ENCODE measurements at places on chromosomes 12 and 14.

DNA sequence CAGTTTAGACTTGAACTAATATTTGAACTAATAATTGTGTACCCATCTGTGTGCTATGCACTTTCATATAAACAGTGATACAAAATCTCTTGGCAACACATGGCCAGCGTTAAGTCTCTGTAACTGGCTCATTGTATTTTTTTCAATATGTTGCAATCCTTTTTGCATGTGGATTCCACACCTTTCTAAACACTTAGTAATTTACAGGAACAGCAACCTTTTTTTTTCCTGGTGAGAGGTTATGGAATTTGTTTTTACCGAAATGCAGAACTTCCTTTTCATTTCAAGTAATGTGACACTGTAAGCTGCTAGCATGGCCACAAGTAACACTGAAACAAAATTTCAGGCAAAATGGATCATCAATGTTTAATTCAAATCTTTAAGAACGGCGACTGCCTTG, 45.4 kb upstream of the EPS8 start:
- DNase-seq, result no peak

DNA sequence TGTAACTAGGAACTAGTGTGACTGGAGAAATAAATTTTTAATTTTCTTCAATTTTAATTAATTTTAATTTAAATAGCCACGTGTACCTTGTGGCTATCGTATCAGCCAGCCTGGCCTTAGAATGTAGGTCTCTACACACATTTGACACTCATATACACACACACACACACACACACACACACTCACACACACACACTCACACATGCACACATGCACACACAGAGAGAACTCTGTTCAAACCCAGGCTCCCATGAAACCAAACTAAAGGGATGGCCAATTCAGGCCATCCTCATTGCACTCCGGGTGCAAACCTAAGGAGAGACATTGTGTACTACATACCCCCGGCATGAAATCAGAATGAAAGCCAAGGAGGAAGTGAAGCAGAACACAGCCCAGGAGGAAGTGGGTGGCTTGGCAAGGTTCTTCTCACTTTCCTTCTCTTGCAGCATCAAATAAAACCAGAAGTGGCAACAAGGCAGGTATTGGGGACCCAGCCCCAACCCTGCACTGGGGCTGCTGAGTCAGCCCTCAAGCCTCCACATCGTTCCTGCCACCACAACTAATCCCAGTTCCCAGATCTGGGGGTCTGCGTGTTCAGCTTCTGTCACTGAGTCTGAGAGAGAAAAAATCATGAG, 26.2 kb upstream of the CHPT1 start:
- DNase-seq, result no peak

DNA sequence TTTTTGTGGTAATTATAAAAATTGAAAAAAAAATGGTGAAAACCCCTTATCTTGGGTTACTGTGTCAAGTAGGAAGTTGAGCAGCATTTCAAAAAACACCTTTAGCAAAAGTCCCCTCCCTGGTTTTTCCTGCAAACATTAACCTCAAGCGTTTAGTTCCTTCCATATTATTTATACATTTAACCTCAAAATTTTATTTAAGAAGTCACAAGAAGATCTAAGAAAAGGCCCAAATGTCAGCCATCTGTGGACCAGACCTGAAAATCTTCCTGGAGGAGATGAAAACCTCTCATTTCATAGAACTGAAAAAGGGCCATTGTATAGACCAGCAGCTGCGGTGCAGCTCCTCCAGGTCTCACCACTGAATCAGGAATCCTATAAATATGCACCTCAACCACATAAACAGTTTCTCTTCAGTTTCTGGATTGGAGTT, 40.4 kb upstream of the BTG1 start:
- DNase-seq, result no peak

DNA sequence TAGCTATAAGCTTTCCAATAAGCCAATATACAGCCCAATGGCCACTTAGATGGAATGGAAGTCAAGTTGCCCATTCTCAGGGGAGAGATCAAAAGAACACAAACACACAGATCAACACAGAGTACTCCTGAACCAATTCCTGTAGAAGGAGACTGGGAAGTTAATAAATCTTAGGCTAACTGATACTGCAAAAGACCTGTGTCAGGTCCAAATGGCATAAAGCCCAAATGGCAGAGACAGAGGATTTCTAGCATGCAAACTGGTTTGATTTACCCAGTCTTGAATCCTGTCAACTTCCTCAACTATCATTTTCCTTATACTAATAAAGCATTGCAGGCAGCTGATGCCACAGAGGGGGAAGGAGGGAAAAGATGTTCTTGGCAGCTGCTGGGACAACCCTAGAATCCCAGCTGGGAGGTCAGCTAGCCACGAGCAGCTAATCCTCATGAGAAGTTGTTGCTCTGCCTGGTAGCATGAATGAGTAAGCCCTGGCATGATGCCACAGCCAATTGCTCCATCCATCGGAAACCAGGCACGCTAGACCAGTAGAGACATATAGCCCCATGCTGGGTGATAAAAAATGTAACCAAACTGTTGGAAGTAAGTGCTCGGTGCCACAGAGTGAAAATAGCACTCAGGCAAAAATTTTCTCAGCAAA, 26.2 kb downstream of the ANG start:
- no peak for DNase-seq

- no peak for DNase-seq
Measured at GRCh38 chr12:91880528-91880927, 265.1 kb downstream of the BTG1 start.

GRCh38 chr12:65535946-65536345, 257.5 kb downstream of the MSRB3 start:
- no peak for DNase-seq

GRCh38 chr14:89060191-89060590, 235.7 kb downstream of the TTC8 start:
- no peak for DNase-seq

DNA sequence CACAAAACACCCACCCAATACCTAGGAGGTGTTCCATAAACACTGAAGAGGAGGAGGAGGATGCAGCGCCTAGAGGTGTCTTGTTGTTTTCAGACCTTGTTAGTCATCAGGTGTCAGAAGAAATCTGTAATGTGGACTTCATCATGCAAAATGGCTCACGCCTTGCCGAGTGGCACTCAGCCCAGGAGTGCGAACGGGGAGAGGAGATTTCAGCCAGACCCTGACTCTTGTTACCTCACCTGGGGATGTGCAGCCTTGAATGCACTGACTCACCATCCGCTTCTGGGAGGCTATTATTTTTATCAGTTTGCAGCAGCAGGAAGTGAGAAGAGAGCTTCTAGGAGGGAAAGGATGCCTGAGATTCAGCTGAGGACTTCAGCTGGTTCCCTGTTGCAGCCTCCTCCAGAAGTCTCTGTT, 48.2 kb upstream of the PLXNC1 start:
- no peak for DNase-seq

GRCh38 chr14:21987937-21988336, 314.3 kb upstream of the OR4E1 start:
- no peak for DNase-seq

DNA sequence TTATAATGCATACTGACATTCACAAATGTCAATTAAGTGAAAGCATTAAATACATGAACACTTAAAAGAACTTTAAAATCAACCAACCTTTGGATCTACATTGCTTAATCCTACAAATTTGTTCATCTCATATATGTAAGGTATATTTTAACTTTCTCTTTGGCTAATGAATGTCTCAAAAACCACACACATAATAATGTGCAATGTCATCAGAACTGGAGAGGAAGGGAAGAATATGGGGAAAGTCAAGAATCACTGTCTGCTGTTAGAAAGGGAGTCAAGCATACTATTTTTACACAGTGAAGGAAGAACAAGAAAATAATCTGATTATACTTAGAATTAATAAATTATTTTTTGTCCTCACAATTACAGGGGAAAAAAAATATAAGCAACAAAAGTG, 4.9 kb downstream of the GMFB start:
- DNase-seq, result no peak

DNA sequence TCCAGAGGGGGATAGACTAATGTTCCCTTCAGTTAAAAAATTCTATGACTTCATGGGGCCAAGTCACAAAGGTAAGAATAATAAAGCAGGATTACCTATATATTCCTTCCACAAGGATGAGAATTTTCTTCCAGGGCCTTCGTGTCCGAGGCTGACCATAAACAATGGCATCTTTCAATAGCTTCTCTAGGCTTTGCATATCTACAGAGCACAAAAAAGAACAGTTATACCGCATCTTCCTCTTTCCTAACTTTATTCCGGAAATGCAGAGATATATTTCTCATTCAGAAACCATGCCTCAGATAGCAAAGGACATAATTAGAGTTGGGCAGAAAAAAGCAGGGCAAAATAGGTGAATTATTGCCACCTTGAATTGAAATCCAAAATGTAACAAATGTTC, 58.3 kb upstream of the ISM2 start:
- DNase-seq, result no peak
